ENCODE measurements at places on chromosomes 13 and 19.

DNA sequence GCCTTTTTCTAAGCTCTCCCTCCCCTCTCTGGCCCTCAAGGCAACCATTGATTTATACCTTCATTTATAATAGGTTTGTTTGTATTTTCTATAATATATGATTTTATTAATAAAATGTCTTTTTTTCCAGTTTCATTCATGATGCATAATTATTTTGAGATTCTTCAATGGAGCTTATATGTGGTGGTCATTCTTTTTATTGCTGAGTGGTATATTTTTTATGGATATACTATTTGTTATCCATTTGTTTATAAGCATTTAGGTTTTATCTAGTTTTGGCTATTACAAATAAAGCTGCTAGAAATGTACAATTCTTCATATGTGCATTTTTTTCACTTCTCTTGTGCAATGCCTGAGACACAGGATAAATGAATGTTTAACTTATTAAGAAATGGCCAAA is 10.8 kb downstream of the ZNF211 start:
- DNase-seq: no peak

- DNase-seq: no peak
Measured at GRCh38 chr13:90098577-90098976, 1248.9 kb upstream of the MIR17HG start.

GRCh38 chr19:19594381-19594780 is 24.1 kb downstream of the PBX4 start:
- no peak for DNase-seq

GRCh38 chr19:2722541-2723344 is 1.6 kb upstream of the DIRAS1 start:
- no peak for DNase-seq

- DNase-seq: no peak
Measured at GRCh38 chr19:14478113-14478545, 3.0 kb upstream of the PTGER1 start.

- DNase-seq: no peak
Measured at GRCh38 chr13:112803422-112803821, 113.6 kb downstream of the ATP11A start.

DNA sequence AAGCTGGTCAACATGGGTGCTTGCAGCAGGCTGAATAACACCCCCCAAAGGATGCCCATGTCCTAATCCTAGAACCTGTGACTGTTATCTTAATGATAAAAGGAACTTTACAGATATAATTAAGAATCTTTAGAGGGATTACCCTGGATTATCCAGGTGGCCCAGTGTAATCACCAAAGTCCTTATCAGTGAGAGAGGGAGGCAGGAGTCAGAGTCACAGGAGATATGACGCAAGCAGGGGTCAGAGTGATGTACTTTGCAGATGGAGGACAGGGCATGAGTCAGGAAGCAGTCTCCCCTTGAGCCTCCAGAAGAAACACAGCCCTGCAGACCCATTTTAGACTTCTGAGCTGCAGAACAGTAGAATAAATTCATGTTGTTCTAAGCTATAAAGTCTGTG is 9.8 kb downstream of the ZNF606 start:
- DNase-seq: no peak

GRCh38 chr19:55341171-55341588 is 1.5 kb downstream of the KMT5C start:
- peak; percentile 43 for DNase-seq

DNA sequence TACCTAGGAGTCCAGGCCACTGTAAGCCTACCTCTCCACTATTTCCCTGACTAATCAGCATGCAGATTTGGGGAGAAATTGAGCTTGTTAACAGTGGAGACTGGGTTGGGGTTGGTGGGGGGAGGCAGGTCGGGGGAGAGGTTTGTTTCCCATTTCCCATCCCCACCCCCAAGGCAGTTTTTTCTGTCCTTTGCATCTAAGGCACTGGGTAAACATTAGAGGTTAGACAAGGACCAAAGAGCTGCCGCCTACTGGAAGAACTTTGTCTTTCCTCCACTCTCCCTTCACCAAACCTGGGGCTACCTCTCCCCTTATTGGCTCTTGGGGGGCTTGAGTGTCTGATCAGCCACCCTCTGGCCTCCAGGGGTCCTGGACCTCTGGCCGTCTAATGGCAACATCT is 953 bp downstream of the KCNN4 start:
- DNase-seq: peak; percentile 66

DNA sequence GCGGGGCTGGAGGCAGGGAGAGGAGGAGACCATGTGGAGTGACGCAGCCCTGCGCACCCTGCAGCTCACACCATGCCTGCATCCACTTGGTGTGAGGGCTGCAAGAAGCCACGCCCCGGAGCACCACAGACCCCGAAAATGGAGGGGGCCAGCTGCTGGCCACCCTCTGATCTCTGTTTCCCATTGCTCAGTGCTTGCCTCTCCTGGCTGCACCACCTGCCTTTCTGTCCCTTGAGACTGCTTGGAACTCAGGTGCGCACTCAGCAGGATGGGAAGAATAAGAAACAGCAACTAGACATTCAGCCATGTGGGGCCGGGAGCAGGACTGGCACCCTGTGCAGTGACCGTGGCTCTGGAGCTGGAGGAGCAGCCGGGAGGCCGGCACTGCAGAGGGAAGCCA is 64.0 kb downstream of the ANKRD10 start:
- no peak for DNase-seq

GRCh38 chr19:27780367-27781075 is 1432.4 kb downstream of the UQCRFS1 start:
- peak; percentile 49 for DNase-seq

GRCh38 chr13:82739881-82740280 is 1142.4 kb downstream of the SLITRK1 start:
- DNase-seq: peak; percentile 14

GRCh38 chr13:73038064-73038463 is 20.7 kb upstream of the KLF5 start:
- no peak for DNase-seq

DNA sequence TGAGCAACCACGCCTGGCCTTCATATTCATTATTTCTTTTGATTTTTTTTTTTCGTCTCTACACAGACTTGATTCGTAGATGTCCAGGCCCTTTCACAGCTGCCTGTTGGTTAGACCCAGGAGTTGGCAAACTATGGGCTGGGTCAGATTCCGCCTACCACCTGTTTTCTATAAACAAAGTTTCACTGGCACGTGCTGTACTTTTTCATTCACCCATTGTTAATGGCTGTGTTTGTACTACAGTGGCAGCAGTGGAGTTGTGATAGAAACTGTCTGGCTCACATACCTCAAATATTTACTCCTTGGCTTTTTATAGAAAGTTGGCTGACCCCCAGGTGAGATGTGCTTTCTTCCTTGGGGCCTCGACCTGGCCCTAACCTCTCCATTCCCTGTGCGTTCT is 72.9 kb upstream of the TEX29 start:
- no peak for DNase-seq

GRCh38 chr19:5354403-5354802 is 13.8 kb upstream of the PTPRS start:
- no peak for DNase-seq

DNA sequence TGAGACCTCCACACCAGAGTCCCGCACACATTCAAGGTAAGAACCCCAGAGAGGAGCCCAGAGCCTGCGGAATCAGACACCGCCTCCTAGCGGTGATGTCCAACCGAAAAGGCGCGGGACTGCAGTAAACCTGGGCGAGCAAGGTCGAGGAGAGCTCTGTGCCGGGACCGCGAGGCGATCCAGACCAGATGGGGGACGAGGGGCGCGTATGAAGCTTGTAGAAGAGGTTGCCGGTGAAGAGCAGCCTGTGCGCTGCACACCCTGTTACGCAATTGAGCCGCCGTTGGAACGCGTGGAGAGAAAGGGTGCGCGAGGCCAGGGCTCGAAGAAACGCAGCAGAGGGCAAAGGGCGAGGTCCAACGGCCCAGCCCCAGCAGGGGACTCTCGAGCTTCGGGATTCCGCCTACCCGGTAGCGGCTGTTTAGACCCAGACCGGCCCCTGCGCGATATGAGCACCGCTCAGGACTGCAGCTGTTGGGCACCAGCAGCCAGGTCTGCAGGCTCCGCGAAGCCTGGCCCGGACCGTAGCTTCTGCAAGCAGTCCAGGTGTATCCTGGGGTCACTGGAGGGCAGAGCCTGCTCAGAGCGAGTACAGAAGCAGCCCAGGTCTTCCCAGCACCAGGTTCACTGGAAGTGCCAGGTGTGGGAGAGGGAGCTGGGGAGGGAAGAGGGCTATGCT is 65.9 kb upstream of the ZNF599 start:
- no peak for DNase-seq

- DNase-seq: peak; percentile 35
Measured at GRCh38 chr19:28466107-28467045, 746.6 kb downstream of the UQCRFS1 start.

- no peak for DNase-seq
Measured at GRCh38 chr19:2796659-2797266, 11.5 kb downstream of the THOP1 start.

DNA sequence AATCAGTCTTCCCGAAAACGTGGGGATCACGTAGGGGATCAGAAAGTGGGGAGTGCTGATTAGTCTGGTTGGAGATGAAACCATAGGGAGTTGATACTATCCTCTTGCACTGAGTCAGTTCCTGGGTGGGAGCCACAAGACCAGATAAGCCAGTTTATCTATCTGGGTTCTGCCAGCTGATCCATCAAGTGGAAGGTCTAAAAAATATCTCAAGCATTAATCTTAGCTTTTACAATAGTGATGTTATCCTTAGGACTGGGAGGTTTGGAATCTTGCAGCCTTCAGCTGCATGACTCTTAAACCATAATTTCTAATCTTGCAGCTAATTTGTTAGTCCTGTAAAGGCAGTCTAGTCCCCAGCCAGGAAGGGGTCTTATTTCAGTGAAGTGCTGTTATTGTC is 2474.2 kb downstream of the PCDH9 start:
- DNase-seq: no peak

DNA sequence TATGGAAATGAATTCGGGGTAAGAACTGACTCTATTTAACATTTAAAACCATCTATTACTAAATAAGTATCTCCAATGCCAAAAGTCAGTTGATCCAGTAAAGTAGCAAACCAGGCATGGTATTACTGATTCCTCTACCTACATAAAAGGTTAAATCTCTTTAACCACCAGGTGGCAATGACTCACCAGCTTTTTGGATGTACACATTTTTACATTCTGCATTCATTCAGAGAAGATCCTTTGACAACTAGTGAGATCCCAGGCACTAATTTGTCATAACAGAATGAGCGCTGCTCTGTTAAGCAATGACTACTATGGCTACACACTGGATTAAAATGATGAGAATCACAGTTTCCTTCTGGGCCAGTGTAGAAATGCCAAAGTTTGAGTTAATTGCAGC is 329.8 kb upstream of the GPC6 start:
- no peak for DNase-seq

DNA sequence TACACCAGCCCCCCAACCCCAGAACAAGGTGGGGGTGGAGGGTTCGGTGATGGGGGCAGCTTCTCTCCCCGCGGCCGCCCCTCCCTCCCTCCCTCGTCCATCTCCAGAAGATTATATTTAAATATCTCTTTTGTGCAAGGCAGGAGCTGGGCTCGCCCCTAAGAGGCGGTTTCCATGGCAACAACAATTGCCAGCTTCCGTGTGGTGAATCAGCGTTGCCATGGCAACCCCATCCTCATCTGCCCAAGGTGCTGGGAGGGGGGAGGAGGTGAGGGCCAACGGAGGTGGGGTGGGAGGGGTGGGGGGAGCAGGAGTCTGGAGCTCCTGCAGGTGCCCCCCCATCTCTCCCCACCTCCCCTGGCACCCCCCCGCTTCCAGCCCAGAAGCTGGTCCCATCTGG is 46.4 kb downstream of the CELF5 start:
- DNase-seq: no peak

DNA sequence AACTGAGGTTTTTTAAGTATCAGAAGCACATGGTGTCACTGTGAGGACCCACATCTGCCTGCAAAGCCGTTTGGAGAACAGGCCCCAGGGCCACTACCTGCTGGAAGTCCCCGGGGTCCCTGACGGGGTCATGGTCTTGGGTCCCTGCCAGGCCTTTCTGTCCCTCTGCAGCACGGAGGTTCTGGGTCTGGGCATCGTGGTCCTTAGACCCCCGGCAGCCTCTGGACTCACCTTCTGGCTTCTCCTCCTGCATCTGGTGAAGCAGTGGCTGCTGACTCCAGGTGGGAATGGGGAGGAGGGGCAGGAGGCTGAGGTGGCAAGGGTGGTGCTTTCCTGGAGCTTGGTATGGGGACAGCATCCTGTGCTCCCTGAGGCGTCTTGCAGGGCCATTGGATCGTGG is 198.6 kb downstream of the TEX29 start:
- no peak for DNase-seq

DNA sequence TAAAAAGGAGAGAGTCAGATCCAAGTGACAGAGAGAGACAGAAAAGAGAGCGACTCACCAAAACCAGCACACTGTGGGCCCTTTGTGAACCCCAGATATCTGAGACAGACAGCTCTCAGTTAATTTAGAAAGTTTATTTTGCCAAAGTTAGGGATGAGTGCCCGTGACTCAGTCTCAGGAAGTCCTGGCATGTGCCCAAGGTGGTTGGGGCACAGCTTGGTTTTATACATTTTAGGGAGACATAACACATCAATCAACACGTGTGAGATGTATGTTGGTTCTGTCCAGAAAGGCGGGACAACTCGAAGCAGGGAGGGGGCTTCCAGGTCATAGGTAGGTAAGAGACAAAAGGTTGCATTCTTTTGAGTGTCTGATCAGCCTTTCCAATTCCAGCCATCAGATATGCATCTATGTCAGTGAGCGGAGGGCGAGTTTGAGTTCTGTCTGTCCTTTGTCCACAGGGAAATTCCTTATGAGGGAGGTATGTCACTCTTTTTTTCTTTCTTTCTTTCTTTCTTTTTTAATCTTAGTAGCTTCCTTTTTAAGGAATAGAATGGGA is 37.2 kb upstream of the ATP11A start:
- DNase-seq: no peak

GRCh38 chr19:4391701-4392483 is 8.5 kb downstream of the SH3GL1 start:
- DNase-seq: no peak

- no peak for DNase-seq
Measured at GRCh38 chr13:112844879-112845278, 124.1 kb upstream of the MCF2L start.

GRCh38 chr19:16521715-16522289 is 20.4 kb downstream of the CHERP start:
- no peak for DNase-seq

DNA sequence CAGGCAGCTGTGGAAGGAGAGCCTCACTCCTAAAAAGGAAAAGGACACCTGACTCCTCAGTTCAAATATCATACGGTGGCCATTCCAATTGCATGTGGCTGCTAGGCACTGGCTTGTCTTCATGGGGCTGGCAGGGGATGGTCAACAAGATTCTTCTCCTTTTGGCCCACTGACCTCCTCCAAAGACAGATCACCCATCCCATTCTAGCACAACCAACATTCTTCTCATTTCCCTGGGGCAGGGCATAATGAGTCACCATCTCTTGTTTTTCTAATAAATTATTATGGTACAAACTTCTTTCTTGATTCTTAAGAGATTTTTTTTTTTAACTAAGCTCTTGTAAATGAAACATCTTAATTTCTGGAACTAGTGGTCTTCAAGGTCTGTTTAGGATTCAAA is 136.7 kb upstream of the NBEA start:
- no peak for DNase-seq

- no peak for DNase-seq
Measured at GRCh38 chr13:75825161-75825560, 189.0 kb downstream of the LMO7 start.
